NCI-H1105 (cell line): ENCODE measurements at places on chromosomes 16 and 17.

GRCh38 chr16:3472878-3473595, 22.3 kb downstream of the C16orf90 start:
- DNase-seq, result no peak

GRCh38 chr16:3945751-3946603, 65.5 kb upstream of the CREBBP start:
- DNase-seq, result no peak

DNA sequence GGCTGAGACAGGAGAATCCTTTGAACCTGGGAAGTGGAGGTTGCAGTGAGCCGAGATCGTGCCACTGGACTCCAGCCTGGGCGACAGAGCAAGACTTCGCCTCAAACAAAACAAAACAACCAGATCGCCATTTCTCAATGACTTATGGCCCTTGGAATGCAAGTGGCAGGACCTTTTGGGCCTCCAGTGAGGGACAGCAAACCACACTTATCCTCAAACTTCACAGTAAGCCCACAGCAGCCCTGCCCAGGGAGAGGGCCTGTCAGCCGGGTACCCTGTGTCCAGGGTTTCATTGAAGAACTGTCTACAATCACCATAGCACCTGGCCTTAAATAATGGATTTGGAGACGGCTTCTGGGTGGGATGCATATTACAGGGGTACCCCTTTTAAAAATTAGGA, 11.7 kb downstream of the TRAF4 start:
- DNase-seq, result no peak

- DNase-seq, result no peak
These were observed 594 bp upstream of the DNAJC7 start for GRCh38 chr17:42017866-42018200.

DNA sequence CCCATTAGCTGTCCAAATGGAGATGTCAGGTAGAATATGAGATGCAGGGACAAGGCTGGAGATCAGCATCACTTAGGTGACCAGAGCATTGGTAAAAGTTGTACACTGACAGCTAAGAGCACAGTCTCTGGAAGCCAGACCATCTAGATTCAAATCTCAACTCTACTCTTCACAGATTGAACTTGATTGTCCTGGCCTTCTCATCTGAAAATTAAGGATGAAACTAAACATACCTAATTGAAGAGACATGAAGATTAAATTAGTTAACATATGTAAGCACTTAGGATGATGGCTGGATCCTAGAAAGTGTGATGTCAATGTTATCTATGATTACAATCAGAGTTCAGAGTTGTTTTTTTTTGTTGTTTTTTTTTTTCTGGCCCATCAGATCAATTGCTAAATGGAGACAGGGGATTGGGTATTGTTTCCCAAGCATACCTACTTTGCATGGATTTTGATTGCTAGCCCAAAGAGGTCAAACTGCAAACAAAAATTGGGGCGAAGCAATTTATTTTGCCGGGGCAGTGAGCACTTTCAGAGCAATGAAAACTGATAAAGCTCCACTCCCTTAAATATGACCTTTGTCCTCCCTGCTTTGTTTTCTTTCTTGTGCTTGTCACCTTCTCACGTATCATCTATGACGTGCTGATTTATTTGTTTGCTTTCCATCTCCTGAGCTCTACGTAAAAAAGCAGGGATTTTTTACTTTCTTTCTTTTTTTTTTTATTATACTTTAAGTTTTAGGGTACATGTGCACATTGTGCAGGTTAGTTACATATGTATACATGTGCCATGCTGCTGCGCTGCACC, 217.6 kb upstream of the CPHXL start:
- DNase-seq, result no peak

- DNase-seq, result no peak
These were observed 398.1 kb downstream of the KIF2B start for GRCh38 chr17:54220829-54221228.

- peak; percentile 42 for DNase-seq
These were observed 23.1 kb upstream of the C16orf78 start for GRCh38 chr16:49350265-49351095.

DNA sequence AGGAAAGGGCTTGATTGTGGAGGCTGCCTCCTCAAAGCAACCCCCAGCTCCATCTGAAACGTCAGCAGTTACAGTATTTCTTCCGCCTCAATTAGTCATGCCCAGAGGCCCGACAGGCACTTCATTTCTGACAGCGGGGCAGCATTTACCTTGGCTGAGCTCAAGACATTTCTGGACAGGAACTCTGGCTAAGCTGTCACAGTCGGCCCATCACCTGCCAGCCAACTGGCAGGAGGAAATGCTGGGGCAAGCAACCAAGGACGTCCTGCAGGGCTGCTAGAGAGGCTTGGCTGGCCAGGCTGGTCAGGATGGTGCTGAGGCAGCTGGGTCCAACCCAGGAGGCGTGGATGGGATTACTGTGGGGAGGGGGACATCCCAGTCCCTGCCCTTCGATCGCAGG, 27.8 kb downstream of the PLXDC1 start:
- no peak for DNase-seq

DNA sequence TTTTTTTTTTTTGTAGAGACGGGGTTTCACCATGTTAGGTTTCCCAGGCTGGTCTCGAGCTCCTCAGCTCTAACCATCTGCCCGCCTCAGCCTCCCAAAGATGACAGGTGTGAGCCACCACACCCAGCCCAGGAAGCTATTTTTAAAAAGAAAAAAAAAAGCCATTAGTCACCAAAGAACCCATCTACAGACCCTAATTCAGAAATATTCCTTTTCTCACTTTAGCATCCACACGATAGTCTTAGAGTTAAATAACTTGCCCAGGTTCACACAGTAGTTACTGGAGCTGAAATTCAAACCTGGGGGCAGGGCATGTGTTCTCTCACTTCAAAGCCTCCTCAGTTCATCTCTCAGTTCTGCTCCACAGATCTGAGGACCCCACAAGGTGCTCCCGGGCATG, 70.3 kb upstream of the NOL11 start:
- no peak for DNase-seq

DNA sequence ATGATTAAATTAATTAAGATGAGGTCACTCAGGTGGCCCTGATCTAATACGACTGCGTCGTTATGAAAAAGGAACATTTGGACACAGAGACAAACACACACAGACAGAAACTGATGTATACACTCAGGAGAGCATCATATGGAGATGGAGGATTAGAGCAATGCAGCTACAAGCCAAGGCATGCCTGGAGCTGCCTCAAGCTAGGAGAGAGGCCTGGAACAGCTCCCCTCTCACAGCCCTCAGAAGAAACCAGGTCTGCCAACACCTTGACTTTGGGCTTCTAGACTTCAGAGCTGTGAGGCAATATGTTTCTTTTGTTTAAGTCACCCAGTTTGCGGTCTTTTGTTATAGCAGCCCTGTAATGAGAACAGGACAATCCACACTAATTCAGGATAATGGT, 318.9 kb downstream of the HS3ST3B1 start:
- DNase-seq, result no peak

DNA sequence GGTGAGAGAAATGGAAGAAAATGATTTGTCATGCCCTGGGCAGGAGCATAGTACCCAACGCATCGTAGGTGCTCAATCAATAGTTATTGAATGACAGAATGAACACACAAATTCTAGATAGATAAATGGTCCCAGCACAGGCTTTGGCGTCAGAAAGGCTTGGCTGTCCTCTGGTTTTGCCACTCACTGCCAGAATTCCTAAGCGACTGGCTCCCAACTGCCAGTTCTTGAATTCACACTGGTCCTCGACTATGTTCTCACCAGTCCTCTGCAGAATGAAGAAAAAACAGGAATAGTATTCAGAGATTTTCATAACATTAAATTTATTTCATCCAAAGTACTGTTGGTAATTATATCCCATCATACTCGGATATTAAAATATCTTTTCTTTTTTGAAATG, 163.1 kb upstream of the NOL11 start:
- no peak for DNase-seq

GRCh38 chr17:43803758-43804157, 23.5 kb downstream of the CFAP97D1 start:
- no peak for DNase-seq

GRCh38 chr17:35001549-35001948, 21.2 kb downstream of the LIG3 start:
- DNase-seq, result no peak

DNA sequence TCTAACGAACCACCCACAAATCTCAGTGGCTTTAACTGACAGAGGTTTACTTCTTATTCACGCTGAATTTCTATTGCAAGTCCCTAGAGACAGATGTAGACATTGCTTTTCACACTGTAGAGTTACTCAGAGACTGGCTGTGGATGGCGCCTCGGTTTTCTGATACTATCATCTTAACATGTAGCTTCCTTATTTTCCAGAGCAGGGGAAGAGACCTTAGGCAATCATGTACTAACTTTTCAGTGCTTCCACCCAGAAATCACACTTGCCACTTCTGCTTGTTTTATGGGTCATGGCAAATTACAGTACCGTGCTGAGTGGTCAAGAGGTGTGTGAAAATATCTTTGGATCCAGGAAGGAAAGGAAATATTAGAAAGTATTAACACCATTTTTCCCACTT, 65.4 kb downstream of the MAF start:
- no peak for DNase-seq
